ENCODE measurements at places on chromosomes 12 and 14.

DNA sequence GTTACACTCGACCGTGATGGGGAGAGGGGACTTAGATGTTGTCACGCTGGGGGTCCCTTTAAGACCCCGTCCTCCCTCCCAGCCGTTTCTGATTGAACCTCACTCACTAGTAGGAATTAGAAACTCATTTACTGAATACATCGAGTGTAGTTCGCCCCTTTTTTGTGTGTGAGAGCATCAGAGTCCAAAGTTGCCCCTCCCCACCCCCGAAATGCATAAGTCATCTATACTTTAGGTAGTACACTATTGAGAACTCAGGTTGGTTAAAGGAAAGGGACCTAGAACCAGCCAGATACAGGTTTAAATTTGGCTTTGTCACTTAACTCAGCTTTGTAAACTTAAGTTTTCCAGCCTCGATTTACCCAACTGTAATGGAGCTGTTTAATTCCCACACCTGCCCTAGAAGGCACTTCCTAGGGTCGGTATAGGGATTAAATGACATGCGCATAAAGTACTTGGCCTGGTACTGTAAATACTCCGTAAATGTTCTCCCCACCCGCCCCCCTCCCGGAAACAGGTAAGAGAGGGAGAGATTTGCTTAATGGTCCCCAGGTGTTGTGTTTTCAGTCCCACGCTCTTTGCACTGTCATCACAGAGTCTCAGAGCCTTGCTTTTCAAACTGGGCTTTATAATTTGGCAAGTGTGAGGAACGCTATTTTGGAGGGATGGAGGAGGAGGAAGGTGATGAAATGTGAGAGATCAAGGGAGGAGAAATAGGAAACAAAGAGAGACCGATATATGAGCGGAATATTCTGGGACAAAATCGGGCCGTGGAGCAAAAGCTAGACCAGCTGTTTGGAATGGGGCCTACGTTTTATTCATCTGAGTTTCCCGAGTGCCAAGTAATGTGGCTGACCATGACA is 897 bp downstream of the SUDS3 start:
- no peak for DNase-seq

GRCh38 chr14:68548194-68549076 is 244.4 kb downstream of the ZFP36L1 start:
- DNase-seq: peak; percentile 92

- DNase-seq: no peak
Observed at GRCh38 chr14:31969699-31970240, 107.3 kb upstream of the ARHGAP5 start.

- DNase-seq: no peak
Observed at GRCh38 chr14:100130521-100130920, 28.9 kb downstream of the DEGS2 start.

DNA sequence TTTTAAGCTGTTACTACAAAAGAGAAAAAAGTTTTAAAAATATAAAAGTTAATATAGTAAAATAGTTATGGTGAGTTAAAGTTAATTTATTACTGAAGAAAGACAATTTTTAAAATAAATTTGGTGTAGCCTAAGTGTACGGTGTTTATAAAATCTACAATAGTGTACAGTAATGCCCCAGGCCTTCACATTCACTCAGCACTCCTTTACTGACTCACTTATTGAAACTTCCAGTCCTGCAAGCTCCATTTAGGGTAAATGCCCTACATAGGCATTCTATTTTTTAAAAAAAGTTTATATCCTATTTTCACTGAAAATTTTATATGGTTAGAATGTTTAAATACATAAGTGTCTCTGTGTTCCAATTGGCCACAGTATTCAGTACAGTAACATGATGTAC is 769.5 kb upstream of the NOVA1 start:
- DNase-seq: no peak

DNA sequence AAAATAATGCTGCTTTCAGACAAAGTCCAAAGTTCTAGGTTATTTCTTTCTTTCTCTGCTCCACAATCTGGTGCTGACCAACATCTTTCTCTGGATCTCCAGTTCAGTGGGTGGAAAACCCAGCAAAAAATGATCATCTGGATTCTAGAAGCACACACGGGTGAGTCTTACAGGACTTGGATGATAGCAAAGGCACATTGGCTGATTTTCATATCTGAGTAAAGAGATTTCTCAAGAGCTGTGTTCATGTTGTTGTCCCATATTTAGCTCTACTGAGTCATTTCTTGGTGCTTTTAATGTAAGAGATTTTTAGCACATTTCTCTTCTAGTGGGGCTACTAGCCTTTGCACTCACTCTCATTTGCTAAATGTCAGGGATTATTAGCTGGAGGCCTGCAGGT is 336.7 kb downstream of the GALC start:
- no peak for DNase-seq

DNA sequence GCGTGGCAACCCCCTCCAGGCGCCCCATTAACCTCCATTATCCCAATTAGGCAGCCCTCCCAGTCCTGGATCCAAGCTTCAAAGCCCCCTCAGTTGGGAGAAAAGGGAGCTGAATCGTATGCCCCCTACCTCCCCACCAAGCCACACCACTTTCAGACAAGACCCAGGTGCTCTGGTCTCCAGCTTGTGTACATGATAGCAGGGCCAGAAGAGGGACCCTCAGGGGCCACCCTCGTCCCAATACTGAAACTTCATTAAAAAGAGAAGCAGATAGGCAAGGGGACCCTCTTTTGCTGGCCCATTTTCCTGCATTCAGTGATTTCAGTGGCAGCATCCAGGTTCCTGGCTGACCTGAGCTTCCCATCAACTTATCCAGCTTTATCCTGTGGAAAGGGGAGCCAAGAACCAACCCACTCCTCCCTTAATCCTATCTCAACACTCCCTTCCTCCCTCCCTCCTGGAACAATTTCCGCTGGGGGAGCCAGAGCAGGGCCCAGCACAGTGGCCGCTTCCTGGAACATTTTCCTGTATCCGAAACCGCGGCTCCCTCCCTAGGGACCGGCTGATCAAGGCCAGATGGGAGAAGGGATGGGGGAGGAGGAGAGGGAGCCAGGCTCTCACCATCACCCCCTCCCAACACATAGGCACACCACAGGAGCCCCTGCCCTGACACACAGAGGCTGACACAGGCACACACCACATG is 9.5 kb upstream of the SP7 start:
- peak; percentile 81 for DNase-seq

DNA sequence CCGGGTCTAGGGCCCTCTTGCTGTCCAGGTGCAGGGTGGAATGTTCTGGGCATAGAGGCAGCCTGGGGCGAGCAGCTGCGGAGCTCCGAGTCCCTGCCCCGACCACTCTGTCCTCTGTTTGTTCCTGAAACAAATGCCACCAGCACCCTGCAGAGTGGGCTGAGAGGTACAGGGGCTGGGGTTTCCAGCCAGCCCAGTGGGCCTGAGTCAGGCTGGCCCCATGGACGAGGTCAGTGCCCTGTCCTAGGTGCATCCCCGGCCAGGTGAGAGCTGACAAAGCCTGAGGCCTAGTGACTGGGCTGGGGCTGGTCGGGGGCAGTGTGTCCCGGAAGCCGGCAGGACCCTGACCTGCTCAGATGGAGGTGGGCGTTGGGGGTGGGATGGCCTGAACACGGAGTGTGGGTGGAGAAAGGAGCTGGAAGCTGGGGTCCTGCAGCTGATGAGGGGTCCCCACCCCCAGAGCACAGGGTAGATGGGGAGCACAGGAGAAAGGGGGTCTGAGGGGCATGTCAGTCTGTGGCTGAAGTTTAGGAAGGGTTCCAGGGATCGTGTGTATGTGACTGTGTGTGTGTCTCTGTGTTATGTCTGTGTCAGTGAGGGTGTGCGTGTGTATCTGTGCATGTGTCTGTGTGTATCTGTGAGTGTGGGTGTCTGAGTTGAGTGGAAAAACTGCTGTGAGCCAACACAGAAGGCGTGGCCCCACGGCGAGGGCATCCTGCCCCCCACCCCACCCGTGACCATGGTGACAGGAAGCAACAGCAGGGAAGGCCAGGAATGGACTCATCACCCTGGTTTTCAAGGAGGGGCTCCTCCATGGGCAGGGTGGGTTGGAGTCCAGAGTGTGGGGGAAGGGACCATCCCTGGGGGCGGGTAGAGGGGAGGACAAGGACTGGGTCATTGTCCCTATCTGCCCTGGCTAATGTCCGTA is 2.4 kb upstream of the CRIP1 start:
- DNase-seq: peak; percentile 77

DNA sequence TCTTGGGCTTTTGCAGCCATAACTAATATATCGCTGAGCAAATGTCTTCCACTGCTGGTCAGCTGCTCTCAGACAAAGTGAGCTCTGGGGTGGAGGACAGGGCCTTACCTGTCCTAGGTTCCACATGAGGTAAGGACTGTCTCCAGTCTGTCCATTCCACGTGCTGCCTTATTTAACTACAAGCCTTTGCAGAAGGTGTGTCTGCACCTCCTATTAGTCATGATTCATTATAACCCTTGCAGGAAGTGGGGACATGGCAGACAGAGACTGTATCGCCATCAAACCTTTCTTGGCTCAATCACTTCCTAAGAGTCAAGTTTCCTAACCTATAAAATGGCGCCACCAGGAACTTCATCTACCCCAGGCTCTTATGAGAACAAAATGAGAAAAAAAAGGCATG is 46.9 kb downstream of the SLC25A47 start:
- no peak for DNase-seq

GRCh38 chr12:79782172-79782900 is 91.6 kb upstream of the PAWR start:
- DNase-seq: no peak

DNA sequence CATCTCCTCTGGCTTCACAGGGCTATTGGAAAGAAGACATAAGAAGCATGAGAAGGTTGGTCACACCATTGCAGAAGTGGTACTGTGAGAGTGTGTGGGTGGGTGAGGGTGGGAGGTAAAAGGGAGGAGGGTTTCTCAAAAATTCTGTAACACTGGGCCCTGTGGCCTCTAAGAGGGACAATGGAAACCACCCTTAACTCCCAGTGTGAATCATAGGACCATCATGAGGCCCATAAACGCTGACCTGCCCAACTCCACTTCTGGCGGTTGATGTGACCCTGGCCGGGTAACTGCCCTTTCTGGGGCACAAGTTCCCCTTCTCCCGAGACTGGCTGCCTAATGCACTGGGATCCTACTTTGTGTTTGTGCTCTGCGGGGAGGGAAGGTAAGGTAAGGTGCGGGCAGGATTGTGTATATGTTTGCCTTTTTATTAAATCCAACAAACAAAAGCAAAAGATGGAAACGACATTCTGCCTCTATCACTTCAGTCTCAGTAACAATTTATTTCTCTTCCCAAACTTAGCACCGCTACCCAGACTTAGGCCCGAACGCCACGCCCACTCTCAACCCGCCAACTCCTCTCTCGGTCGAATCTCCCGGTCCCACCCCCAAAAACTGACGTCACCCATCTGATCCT is 551 bp downstream of the METTL1 start:
- DNase-seq: peak; percentile 89

- no peak for DNase-seq
Observed at GRCh38 chr12:1122786-1123185, 131.8 kb downstream of the ERC1 start.

DNA sequence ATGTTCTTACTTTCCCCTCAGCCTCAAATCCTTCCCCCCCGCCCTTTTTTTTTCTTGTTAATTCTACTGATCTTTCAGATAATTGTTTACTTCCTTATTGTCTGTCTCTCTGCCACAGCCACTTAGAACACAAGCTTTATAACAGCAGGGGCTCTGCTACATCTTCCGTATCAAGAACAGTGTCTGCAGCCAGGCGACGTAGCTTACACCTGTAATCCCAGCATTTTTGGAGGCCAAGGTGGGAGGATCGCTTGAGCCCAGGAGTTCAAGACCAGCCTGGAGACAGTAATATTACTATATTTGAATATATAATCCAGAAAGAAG is 5.4 kb downstream of the SOS2 start:
- no peak for DNase-seq

GRCh38 chr14:97706819-97707218 is 909.6 kb downstream of the VRK1 start:
- no peak for DNase-seq

DNA sequence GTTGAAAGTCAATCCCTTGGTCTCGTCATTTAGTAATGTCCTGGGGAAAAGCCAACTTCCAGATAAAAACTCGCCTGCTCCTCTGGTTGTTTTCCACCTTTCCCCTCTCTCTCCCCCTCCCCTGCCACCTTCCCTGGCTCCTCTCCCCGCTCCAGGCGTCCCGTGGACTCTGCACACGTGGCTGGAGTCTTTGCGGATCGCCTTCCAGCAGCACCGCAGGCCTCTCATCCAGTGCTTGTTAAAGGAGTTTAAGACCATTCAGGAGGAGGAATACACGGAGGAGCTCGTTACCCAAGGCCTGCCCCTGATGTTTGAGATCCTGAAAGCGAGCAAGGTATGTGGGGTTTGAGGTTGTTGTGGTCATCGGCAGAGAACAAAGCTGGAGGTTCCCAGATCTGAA is 65.8 kb upstream of the PWP1 start:
- no peak for DNase-seq

GRCh38 chr14:102678394-102678793 is 85.9 kb downstream of the RCOR1 start:
- DNase-seq: no peak

DNA sequence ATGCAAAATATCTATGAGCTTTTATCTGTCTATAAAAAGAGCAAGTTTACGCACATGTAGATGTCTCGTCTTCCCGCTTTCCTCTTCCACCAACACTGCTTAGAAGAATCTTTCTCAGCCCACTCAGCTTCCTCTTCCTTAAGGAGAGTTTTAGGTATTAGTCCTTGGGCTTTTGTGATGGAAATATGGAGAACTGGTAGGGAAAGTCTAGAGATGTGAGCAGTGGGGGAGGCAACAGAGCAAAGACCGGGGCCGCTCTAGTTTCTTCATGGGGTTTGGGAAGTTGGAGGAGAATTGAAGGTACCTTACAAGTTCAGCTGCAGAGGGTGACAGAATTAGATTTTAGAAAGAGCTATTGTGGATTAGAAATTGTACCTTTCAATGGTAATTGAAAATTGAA is 56.3 kb upstream of the CPNE8 start:
- DNase-seq: no peak

DNA sequence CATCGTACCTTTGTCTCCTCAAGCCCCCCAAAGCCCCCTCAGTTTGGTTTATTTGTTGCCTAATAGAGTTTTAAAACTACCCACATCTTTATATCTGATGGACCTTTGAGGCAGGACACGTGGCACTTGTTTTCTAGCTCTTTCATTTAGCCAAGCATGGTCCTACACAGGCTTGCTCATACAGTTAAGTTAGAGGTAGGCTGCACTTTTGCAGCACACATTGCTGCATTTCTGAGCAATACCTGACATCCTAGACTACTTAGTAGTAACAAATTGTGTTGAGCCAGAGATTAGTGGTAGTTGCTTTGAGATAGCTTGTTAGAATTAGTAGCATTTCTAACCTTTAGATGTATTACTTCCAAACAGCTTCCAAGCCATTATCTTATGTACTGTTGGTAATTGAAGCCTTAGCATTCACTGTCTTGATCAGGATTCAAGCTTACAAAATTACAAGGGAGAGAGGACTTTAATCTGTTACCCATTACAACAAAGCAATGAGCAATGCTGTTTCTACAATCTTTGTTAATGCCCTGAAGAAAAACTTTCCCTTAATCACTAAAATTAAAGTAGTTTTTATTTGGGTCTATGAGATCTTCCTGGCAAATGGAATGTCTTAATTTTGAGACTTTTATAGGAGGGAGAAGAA is 96.6 kb downstream of the WNK1 start:
- no peak for DNase-seq

Data from heart left ventricle (tissue), 16 donors.